Calu3 (cell line): ENCODE measurements at places on chromosomes 4 and X. TPM values are rescaled to one million over a fixed set of nuclear protein-coding genes. Genes with fewer than 3 reads are reported as not detected.

GRCh38 chr4:95445251-95445650, 103.5 kb downstream of the UNC5C start:
- no peak for DNase-seq

The NAP1L2 gene
- total RNA-seq, result not detected in 2 replicates

GRCh38 chr4:57037982-57038604, 59.4 kb downstream of the POLR2B start:
- peak; percentile 79 for DNase-seq

The SLC34A2 gene
- total RNA-seq, result 12.8 and 23.0 TPM in 2 replicates

The JAKMIP1 gene
- not detected in 2 replicates for total RNA-seq

GRCh38 chr4:98110214-98110613, 33.1 kb downstream of the STPG2 start:
- no peak for DNase-seq

- DNase-seq, result no peak
Measured at GRCh38 chrX:119539872-119540271, 25.3 kb downstream of the STEEP1 start.

The ARFIP1 gene
- total RNA-seq, result 35.5 and 38.1 TPM in 2 replicates

The FABP2 gene
- total RNA-seq, result not detected in 2 replicates
